ENCODE measurements at places on chromosomes 5 and 9. TPM values are rescaled to one million over a fixed set of nuclear protein-coding genes. Genes with fewer than 3 reads are reported as not detected.

DNA sequence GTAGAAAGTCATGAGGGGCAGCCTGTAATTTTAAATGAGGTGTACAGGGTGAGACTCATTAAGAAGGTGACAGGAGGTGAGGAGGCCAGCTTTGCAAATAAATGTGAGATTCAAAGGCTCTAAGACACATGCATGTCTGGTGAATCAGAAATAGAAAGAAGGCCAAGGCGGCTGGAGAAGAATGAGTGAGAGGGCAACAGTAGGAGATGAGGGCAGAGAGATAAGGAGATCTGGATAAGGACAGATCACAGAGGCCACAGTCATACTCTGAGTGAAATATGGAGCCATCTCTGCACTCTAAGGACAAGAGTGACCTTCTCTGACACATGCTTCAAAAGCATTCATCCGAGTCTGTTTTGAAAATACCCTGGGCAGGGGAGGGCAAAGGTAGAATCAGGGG lies 90.7 kb downstream of the RAD23B start:
- DNase-seq: no peak

DNA sequence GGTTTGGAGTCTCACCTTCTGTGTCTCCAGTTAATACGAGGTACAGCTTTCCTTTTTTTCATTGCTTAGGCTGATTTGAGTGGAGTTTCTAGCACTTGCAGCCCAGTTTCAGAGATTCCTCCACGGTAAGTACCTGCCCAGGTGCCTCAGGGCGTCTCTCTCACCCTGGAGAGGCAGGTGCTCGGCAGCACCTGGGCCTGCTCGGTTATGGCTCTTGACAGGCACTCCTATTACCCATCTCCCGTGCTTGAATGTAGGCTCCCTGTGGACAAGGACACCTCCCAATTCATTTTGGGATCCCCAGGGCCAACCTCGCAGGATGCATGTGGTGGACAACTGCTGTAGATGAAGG lies 144.3 kb downstream of the NR3C1 start:
- no peak for DNase-seq

DNA sequence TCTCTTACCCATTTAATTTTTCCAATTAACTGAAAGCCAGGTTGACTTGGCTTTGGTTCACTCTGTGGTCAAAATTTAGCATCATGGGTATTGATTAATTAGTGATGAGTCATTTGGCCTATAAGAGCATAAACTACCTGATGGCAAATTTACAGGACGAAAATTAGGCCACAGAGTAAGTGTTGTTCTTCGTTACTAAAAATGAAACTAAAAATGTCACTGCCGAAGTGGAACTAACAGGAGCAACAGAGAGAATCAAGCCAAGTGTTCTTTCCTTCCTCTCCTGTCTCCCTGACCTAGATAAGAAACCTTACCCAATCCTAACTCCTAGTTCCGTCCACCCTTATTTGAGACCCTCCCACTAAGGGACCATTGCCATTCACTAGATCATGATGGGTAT lies 176.9 kb downstream of the RAB3C start:
- no peak for DNase-seq

- no peak for DNase-seq
These were observed 6.8 kb downstream of the MACROH2A1 start for GRCh38 chr5:135392256-135392655.

DNA sequence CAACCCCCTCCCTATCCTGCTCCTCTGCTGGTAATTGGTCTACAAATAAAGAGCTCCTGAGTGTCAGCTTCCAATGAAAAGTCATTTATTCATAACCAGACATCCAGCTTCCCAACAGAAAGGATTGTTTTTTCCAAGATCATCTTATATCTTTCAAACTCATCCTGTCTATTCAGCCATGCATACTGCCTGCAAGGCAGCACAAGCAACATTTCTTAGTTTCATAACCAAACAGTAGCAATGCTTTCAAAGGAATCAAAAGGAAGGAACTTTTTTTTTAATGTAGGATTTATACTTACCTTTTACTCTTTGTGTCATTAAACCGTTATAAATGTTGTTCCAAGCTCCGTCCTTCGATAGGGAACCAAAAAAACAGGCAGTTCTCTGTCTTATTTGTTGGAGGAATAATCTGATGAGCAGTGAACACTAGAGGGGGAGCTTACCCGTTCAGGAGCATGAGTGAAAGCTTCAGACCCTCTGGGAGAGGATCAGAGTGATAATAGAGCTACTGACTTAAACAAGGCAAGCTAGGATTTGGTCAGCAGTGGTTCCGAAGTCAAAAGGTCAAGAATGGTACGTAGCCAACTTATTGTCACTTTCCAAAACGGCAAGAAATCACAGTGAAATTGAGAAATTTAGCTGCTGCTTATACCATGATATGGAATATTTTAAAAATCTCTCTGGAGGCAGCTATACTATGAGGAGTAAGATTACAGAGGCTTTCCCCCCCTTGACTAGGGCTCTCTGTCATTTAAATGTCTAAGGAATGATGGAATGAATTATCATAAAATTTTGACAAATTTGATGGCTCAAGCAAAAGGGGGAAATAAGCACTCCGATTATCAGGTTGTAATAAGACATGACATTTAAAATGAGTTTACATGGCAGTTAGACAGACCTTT lies 892.9 kb downstream of the NR2F1-AS1 start:
- peak; percentile 31 for DNase-seq

GRCh38 chr5:141512390-141512910 lies 23.6 kb downstream of the PCDHGC5 start:
- DNase-seq: peak; percentile 67

C5orf52 gene
- not detected for total RNA-seq

- DNase-seq: no peak
These were observed 71.4 kb downstream of the DCP2 start for GRCh38 chr5:113047733-113048652.

DNA sequence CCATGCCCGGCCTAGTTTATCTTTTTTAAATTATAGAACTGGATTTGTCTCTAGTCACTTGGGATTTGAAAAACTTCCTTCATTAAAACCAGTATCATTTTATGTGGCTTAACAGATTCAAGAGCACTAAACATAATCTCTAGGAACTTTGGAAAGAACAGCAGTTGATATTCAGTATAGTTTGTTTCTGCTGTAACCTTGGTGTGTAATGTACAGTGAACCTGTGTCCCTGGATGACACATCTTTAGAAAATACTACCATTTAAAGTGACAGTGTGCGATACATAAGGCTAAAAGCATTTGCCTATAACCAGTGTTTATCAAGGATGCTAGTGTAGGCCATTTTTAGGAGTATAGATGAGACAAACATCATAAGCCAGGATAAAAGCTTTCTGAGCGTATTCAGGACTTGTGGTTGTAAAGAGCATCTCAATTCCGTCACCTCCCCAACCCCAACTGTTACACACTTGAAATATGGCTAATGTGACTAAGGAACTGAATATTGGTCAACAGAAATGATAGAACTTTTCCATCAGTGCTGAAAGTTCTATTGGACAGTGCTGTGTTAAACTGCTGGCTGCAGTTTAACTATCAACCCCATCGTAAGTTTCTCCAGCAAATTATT lies 4.4 kb downstream of the SNX18 start:
- DNase-seq: no peak

LOX gene
- total RNA-seq: 3.3 TPM

GRCh38 chr9:125409217-125409636 lies 147.6 kb downstream of the GAPVD1 start:
- DNase-seq: no peak

DNA sequence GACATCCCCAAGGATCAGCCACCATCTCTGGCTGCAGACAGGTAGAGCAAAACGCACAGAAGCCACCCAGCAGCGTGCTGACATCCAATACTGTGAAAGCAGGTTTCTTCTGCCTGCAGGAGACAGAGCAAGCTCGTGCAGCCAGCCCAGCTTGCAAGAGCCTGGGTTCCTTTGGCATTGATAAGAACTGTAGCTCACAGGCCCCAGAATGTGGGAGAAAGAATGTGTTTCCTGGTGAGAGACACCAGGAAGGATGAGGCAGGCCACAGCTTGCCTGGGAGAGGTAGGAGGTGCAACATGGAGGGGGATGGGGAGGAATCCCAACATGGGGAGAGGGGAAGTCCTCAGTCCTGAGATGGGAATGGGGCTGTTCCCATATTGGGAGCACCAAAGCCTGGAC lies 34.0 kb upstream of the ARAP3 start:
- no peak for DNase-seq

- DNase-seq: no peak
These were observed 138.7 kb downstream of the YTHDC2 start for GRCh38 chr5:113652161-113652560.

- DNase-seq: no peak
These were observed 10.4 kb downstream of the CCL28 start for GRCh38 chr5:43401827-43402226.

- DNase-seq: no peak
These were observed 84.5 kb downstream of the MEGF10 start for GRCh38 chr5:127375124-127375523.

DNA sequence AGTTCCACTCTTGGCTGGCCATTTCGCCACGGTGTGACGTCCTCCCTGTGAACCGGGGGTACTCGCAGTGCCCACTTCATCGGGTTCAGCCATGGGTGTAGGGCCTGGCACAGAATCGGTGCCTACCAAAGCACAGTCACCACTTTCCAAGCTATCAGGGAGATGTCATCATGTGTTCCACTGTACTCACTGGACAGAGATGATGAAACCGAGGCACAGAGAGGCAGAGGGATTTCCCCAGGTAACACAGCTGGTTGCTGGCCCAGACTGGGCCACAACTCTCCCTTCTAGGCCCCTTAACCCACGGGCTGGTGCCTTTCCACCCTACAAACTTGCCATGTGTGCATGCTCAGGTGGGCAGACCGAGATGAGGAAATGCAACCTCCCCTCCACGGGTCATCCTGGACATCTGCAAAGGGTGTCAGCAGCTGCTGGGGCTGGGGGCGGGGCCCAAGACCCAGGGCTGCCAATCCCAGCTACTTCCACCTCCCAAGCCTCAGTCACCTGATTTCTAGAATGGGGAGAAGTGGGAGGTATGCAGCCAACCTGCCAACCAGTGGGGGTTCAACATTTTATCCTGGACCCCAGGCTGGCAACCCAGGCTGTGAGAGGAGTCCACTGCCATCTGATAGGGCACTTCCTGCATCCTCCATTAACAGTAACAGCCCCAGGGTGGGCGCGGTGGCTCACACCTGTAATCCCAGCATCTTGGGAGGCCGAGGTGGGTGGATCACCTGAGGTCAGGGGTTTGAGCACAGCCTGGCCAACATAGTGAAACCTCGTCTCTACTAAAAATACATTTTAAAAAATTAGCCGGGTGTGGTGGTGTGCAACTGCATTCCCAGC lies 893 bp upstream of the SH2D3C start:
- no peak for DNase-seq

DNA sequence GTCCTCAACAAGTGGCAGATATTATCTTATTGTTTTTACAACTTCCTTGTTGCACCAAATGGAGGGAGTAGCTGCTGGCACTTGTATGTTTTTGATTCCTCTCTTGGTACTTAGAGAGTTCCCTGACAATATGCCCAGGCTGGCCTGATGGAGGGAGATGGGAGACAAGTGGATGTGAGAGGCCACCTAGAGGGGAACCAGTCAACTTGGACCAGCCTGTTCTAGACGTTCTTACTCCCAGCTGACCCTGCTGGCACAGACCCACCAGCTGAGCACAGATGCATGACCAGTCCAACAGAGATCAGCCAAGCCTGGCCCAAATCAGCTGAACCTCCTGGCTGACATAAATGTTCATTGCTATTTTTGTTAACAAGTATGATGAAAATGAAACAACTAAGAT lies 60.9 kb upstream of the GDNF start:
- no peak for DNase-seq

RELL2 gene
- total RNA-seq: 7.3 TPM

MAMDC2 gene
- total RNA-seq: 2.0 TPM

GRCh38 chr5:8943301-8943700 lies 602.6 kb downstream of the SEMA5A start:
- DNase-seq: no peak

- no peak for DNase-seq
These were observed 34.6 kb upstream of the LRRTM2 start for GRCh38 chr5:138909734-138910133.

DNA sequence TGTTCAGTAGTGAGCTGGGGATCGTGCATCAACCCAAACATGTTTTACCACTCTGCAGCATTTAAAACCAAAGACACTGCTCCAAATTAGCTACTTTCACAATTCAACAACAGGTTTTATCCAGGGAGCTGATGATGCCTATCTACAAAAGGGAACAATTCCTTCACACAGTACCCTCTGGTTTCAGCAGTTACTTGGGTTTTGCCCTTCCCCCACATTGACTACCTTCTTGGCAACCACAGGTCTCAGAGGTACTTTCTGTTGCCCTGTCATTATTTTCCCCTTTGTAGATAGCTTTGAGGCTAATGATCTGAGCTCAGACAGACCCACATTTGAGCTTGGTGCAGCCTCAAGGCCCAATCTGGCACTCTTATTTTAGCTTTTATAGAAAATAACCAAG lies 96.1 kb downstream of the WDR41 start:
- no peak for DNase-seq

GRCh38 chr5:69374911-69375446 lies 5.4 kb downstream of the RAD17 start:
- DNase-seq: no peak

GPR150 gene
- total RNA-seq: not detected

DNA sequence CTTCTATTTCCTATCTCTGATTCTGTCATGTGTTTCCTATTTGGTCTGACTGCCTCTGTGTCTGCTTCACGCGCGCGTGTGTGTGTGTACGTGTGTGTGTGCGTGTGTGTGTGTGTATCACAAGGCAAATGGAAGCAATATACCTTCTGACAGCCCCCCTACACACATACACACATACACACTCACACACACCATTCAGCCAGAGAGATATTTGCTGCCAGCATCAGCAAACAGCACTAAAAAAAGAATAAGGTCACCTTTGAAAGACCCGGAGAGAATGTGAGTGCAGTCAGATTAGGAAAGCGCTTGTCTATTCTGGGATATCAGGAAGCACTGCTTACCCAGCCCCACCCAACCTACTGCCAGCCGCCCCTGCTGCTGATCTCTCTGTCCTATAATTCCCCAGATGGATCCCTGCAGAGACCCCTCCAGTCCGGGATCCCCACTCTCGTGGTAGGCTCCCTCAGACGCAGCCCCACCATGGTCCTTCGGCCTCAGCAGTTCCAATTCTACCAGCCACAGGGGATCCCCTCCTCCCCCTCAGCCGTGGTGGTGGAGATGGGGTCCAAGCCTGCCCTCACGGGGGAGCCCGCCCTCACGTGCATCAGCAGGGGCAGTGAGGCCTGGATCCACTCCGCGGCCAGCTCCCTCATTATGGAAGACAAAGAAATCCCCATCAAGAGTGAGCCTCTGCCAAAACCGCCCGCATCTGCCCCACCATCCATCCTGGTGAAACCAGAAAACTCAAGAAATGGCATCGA lies 45.7 kb downstream of the PLAC8L1 start:
- DNase-seq: no peak

DNA sequence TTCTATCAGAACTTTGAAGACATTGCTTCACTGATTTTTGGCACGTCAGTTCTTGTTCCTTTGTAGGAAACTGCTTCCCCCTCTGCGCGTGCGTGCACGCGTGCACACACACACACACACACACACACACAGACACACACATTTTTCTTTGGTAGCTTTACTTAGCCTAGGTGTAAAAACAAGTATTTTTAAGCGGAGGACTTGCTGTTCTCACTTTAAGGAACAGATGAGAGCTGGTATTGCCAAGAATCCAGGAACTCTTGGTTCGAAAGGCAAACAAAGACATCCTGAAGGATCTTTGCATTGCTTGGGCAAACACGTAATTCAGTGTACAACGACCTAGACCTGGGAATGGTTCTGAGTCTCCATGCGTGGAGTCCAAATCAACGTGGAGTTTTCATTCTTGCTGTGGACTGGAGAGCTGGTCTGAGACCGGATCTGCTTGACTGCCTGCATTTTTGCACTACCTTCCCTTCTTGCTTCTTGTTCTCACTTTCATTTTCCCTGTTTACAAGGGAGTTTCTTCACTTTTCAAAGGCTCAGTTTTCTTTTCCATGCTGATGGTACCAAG lies 8.2 kb downstream of the TMEM268 start:
- DNase-seq: no peak

All from frontal cortex (tissue), 4 donors.